ENCODE measurements at places on chromosomes 4 and X.

DNA sequence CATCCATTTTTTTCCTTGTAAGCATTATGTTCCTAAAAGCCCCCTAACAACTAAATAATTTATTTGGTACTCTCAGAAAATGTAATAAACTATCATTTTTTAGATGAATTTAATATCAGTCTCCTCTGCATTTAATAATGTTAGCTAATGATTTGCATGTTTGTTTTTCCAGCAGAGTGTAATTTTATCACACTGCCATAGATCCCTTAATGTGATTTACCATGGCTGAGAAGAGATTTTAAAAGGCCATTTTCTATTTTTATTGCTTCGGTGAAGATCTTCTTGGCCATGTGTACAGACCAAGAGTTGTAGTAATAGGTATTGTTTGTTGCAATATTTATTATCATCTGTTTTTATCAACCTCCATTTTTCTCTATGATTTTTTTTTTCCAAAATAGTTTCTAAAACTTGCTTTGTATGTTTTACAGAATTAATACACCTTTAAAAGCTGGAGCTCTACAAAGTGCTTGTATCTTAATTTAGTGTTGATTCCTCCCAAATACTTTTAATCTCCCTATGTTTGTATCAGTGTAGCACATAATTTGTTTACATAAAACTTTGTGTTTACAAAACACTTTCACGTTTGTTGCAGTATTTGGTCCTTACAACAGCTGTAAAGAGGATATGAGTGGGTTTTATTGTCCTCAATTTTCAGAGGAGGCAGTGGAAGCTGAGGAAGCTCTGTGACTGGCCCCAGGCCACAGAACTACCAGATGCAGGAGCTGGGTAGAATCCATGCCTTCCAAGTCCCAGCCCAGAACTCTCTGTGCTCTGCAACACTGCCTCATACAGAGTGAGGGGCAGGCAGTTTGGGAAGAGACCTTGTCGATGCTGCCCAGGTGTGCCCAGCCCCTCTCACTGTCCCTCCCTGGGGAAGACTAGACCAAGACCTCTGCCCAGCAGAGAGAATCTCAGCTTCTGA lies 58.1 kb downstream of the FAM114A1 start:
- DNase-seq: no peak

DNA sequence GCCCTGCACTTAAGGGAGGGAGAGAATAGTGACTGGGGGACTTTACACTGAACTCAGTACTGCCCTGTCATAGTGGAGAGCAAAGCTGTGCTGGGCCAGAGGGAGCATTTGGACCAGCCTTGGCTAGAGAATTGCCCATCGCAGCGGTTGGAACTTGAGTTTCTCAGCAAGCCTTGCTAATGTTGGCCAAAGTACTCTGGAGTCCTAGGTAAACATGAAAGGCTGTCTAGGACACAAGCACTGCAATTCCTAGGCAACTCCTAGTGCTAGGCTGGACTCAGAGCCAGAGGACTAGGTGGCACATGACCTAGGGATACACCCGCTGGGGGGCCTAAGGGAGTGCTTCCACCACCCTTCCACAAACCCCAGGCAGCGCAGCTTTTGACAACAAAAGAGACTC lies 15.0 kb downstream of the MED14 start:
- DNase-seq: no peak

DNA sequence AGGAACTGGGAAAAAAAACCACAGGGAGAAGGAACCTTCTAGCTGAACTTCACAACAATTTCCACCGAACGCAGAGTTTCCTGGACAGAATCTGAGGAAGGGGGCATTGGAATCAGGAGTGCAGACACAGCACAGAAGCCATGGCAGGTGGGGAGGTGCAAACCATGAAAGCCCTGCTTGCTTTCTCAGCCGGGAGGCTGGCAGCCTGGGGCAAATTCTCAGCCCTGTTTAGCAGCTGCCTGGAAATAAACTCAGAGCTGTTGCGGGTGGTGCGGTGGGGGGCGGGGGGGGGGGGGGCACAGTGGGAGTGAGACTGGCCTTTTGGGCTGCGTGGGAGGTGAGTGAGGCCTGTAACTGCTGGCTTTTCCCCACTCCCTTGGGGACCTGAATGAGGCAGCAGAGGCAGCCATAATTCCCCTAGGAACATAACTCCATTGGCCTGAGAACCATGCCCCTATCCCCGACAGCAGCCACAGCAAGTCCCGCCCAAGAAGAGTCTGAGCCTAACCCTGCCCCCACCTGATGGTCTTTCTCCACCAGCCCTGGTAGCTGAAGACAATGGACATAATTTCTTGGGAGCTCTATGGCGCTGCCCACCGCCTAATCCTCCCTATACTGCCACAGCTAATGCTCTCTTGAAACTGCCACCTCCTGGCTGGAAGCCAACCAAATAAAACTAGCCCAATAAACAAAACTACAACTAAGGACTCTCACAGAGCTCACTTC lies 176.3 kb downstream of the FAM13A start:
- no peak for DNase-seq

DNA sequence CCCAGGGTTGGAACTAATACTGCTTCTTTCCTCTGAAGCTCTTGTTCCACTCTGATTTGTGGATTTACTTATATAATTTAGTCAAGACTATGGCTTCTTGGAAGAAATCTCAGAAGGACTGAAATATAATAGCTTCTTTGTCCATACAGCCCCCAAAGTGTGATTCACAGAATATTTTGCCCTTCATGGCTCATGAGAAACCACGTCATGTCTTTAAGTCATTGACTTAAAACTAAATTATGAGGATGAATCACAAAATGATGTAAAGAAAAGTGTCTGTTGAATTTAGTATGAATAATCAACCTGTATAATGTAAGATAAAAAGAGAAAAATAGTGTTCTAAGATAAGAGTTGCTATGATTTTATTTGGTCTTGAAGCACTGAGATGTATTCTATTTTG lies 43.3 kb upstream of the AGA start:
- DNase-seq: no peak

GRCh38 chr4:28386776-28387175 lies 1526.1 kb downstream of the STIM2 start:
- no peak for DNase-seq

DNA sequence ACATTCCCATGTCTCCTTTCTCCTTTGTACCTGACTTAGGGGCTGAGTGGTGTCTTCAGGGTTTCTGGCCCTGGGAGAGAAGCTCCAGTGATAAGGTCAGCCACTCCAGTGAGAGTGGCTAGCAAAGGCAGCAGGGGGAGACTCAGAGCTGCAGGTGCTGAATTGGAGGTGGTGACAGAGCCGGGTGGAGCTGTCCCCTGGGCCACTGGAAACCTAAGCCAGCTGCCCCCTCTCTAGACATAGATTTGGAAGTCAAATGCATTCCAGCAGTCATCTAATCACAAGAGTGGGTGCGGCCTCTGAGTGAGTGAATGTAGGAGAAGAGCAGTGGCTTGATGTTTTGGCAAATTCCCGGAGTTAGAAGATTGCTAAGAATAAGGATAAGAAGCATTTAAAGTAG lies 28.5 kb downstream of the TRIM2 start:
- no peak for DNase-seq

GRCh38 chrX:155841232-155841631 lies 39.9 kb upstream of the VAMP7 start:
- no peak for DNase-seq

GRCh38 chr4:112105201-112105969 lies 39.9 kb upstream of the FAM241A start:
- DNase-seq: no peak

DNA sequence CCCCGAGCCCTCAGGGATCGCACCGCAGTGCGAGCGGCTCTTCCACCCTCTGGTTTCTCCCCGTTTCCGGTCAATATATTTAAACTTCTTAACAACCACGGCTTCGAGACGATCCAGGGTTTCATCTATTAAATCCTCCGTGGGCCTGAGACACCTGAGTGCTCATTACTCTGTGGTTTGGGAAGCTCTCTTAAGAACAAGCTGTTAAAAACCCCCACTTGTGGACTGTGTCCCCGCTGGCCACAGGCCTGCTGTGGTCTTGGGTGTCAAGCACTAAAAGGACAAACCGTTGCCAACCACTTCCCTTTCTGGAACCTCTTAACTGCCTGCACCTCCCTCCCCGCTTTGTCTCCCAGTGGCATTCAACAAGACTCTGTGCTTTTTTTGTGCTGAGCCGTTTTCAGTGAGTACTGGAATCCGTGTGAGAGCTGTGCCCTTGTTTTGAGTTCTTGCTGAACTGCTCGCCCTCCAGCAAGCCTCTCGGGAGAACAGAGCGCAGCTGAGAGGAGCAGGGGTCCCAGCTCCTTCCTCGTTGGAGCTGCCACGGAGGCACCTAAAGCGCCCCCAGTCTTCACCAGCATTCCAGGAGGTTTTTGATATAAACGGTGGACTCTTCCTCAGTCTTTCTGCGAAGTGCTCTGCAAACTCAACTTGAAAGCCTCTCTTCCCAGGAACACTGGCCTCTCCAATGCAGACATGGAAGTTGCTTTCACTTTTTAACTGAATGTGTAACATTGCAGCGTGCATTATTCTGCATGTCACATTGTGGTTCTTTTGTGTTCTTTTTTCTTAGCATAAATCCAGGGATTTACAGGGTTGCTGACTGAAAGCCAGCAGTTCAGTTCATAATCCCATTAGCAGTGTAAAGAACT lies 691 bp upstream of the IGFBP7 start:
- peak; percentile 80 for DNase-seq

- DNase-seq: no peak
Measured at GRCh38 chrX:82218361-82218760, 1016.5 kb downstream of the SH3BGRL start.

DNA sequence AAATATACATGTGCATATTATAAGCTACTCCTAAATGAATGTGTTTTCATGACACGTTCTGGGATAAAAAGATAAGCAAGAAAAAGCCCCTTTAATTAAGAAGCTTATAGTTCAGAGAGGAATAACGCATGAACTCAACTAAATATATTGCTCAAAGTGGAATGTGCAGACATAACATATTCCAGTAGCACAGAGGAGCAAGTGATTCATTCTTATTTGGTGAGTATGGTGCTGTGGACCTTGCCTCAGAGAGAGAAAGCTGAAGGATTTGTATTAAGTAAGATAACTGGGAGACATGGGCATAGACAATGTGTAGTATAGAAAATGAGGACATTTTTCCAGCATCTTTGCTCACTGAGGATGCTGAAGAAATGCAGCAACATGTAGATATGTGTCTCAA lies 76.8 kb downstream of the CFAP299 start:
- no peak for DNase-seq

DNA sequence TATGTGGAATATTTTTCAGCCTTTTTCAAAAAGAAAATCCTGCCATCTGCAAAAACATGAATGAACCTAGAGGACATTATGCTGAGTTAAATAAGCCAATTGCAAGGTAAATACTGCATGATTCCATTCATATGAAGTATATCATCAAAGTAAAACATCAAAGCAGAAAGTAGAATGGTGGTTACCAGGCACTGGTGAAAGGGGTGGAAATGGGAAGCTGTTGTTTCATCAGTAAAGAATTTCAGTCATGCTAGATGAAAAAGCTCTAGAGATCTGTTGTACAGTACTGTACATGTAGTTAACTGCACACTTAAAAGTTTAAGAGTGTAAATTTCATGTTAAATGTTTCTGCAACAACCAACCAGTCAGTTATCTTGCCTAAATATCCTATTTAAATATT lies 196.8 kb upstream of the ADGRL3 start:
- DNase-seq: no peak

GRCh38 chrX:41468647-41469323 lies 21.6 kb downstream of the NYX start:
- no peak for DNase-seq

Measured in cardiac septum (tissue), 1 donor.